RKO (cell line): ENCODE measurements at places on chromosomes 5 and 9.
A peak's percentile ranks its signal among the peaks of the same experiment; 100 is the strongest.

- peak; percentile 3 for DNase-seq
Observed at GRCh38 chr5:57889558-57889957, 406.9 kb upstream of the ACTBL2 start.

GRCh38 chr9:117733465-117733864 lies 29.3 kb downstream of the TLR4 start:
- DNase-seq = no peak

- DNase-seq = no peak
Observed at GRCh38 chr9:114200721-114201300, 45.5 kb downstream of the COL27A1 start.

DNA sequence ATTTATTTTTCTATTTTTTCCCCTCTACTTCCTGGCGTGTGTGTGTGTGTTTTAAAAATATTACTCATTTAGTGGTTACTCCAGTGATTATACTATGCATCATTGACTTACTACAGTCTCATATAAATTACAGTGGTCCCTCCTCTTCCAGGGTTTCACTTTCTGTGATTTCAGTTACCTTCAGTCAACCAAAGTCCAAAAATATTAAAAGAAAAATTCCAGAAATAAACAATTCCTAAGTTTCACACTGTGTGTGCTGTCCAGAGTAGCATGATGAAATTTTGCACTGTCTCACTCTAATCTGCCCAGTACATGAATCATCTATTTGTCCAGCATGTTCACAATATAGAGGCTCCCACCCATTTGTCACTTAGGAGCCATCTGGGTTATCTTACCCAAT lies 47.4 kb upstream of the CCDC112 start:
- DNase-seq = peak; percentile 53

DNA sequence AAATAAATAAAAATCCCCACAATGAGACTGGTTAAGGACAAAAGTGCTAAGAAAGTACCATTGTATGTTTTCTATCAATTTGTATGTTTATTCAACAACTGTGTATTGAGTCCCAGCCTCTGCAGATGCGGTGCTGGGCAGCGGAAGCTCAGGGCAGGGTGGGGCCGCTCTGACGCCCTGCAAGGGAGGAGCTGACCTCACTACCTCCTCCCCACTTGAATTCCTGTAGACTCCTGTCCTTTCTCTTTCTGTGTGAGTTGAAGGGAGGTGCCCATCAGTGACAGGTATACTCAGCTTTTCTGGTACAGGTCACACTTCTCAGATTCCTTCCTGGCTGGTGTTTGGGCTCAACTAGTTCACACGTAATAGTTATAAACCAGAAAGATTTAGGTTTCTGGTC lies 27.0 kb downstream of the ANGPTL2 start:
- DNase-seq = no peak

DNA sequence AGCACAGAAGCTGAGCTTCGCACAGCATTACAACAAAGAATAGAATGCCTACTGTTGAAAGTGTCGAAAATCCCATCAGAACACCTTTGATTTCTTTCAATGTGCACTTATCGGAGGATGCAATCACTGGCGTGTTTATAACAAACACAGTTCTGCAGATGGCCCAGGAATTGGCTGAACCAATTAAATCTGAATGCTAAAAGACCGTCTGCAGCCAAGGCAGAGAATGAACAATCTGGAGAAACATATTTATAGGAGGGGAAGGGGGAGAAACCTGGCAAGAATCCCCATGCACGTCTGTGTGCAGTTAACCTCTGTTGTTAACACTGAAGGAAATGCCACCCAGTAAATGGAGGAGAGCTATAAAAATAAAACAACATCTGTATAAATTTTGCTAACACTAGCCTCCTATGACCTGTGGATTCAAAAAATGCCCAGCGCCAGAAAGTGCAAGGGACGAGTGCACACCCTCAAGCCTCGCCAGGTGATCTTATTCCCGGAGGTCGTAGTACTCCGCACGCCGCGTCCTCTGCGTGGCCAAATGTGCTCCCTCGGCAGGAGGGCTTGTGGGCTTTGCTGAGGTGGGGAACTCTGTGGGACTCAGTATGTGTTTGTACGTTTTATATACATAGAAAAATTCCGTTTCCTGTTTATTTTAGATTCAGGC lies 56.8 kb downstream of the PTCH1 start:
- no peak for DNase-seq

GRCh38 chr5:109762821-109763220 lies 73.1 kb downstream of the MAN2A1 start:
- DNase-seq = no peak

DNA sequence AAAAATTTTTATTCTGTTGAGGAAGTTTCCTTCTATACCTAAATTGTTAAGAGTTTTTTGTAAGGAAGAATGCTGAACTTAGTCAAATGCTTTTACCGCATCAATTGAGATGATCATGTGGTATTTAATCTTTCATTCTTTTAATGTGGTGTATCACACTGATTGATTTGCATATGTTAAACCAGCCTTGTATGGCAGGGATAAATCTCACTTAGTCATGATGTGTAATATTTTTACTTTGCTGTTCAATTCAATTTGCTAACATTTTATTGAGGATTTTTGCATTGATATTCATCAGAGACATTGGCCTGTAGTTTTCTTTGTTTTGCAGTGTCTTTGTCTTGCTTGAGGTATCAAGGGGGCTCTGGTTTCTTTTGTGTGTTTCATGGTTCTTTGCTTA lies 125.3 kb upstream of the MEF2C start:
- no peak for DNase-seq

DNA sequence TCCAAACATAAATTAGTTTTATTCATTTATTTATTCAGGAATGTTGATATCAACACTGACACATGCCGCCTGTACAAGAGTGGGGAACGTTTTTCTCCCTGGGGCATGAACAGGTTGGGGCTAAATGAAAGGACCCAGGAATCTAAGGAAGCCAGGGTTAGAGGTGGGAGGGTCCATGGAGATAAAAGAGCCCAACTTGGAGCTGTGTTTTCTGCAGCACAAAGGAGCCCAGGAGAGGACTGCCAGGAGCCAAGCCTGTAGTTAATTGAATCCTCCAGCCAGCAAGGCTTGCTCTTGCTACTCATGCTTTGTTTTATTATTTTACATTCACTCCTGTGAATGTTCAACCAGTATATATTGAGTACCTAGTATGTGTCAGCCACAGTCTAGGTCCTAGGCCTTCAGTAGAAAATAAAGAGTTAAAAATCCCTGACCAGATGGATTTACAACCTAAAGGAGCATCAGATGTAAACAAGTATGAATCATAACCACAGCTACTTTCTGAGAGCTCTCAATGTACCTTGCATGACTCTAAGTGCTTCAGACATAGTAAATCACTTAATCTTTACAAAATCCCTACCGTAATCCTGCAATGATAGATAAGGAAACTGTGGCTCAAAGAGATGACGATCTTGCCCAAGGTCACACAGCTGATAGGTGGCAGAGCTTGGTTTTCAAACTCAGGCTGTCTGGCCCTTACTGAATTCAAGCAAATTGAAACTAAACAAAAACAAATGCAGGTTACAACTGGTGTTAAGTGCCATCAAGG lies 69.8 kb downstream of the ASTN2 start:
- DNase-seq = no peak

DNA sequence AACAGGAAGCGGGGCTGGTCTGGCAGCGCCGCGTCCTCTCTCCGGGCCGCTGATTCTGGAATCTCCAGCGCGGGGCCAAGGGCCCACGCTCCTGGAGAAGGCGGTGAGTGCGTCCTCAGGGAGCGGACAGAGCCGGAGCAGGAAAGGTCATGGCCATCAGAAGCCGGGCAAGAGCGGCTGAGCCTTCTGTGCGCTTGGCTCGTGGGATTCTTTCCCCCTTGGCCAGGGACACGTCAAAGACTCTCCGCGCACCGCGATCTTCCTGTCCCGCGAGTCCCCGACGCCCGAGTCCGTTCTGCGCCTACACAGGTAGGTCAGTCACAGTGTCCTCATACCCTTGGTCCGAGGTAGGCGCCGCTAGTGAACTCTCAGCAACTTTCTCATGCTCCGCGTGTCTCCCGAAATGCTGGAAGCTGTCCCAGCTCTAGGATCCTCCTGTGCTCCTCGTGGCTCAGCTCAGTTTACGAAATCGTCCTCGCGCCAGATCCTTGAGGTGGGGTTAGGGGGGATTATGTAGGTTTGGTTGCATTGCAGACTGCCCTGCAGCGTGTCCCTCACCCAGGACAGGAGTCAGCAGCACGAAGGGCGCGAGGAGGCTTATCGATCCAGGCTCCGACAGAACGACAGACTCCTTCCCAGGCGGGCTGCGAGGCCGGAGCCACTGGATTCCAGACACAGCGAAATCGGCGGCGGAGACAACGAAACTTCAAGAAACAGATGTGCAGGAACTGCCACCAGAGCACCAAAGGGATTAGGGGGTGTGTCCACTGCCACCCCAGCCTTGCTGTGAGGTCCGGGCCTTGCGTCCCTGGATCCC lies 8.7 kb downstream of the LHX6 start:
- DNase-seq = no peak

DNA sequence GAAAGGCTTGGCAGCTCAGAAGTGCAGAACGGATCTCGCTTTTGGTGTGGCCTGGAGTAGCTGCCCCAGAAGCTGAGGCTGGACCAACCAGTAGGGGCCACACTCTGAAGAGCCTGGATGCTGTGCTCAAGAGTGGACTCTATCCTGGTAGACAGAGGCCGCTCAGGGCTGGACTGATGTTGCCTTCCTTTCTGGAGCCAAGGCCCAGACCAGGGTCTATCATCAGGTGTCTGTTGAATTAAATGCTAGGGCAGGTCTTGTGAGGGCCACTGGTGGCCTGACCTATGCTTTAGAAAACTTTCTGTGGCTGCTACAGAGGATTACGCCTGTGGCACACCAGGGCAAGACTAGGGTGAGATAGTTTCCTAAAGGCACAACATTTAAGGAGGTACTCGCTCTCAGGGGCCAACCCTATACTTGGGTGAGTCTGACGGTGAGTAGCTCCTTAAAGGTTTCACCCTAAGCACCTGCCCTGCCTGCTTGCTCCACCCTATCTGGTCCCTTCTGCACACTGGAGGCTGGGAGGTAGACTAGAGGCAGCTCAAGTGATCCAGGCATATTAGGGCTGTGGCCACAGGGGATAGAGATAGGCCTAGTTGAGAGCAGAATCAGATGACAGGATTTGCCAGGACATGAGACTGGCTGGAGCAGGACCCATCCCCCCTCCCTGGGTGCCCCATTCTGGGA lies 9.8 kb upstream of the IRF1 start:
- no peak for DNase-seq

DNA sequence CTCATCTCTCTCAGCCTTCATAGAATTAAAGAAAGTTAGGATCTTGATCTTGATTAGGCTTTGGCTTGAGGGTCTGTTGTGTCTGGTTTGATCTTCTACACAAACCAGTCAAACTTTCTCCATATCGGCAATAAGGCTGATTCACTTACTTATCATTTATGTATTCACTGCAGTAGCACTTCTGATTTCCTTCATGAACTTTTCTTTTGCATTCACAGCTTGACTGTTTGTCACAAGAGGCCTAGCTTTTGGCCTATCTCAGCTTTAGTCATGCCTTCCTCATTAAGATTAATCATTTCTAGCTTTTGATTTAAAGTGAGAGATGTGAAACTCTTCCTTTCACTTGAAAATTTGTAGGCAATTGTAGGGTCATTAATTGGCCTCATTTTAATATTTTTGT lies 62.8 kb downstream of the SH3RF2 start:
- DNase-seq = no peak

DNA sequence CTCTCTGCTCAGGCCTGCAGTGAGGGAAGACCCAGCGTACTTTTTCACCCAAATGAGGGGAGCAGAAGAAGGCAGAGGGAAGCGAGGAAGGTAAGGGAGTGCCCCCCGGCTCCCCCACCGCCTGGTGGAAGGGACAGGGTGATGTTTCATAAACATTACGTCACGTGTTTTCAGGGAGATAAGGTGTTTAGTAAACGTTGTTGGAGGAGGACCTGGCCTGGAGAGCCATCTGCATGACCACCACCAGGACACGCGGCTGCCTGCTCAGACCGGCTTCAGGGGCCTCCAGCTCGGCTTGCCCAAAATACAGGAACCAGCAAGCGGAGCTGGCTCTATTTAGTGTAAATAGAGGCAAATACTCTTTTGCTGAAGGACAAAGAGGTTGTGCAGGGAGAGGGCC lies 40.0 kb upstream of the C5orf58 start:
- DNase-seq = no peak
